Prostate gland (tissue), 2 donors: ENCODE measurements at places on chromosomes 16 and 17.

DNA sequence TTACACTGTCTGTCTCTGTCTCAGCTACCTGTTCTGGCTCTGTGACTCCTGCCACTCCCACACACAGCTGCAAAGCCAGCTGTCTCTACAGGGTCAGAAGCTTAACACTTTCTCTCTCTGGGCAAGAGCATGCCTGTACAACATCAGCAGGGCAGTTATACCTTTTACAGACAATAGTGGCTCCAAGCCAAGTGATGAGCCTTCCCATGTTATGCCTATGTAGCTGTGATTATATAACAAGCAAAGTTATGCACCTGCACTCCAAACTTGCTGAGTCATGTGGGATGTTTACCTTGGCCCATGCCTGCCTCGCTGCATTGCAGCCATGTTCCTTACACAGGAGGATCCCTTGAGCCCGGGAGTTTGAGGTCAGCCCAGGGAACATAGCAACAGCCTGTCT lies 31.8 kb upstream of the APPBP2 start:
- DNase-seq: no peak

- no peak for DNase-seq
Measured at GRCh38 chr17:77961741-77962140, 3.2 kb downstream of the TNRC6C start.

- DNase-seq: peak; percentile 7
Measured at GRCh38 chr17:1413281-1413791, 13.3 kb upstream of the YWHAE start.

GRCh38 chr17:34556384-34556783 lies 23.0 kb upstream of the TMEM132E start:
- no peak for DNase-seq

GRCh38 chr16:87636050-87636684 lies 33.9 kb downstream of the JPH3 start:
- DNase-seq: peak; percentile 47

- DNase-seq: no peak
Measured at GRCh38 chr17:5888811-5889210, 181.4 kb upstream of the WSCD1 start.

GRCh38 chr16:56848955-56849689 lies 15.9 kb upstream of the SLC12A3 start:
- DNase-seq: no peak

GRCh38 chr17:72588961-72589360 lies 468.1 kb downstream of the SOX9 start:
- DNase-seq: peak; percentile 47

DNA sequence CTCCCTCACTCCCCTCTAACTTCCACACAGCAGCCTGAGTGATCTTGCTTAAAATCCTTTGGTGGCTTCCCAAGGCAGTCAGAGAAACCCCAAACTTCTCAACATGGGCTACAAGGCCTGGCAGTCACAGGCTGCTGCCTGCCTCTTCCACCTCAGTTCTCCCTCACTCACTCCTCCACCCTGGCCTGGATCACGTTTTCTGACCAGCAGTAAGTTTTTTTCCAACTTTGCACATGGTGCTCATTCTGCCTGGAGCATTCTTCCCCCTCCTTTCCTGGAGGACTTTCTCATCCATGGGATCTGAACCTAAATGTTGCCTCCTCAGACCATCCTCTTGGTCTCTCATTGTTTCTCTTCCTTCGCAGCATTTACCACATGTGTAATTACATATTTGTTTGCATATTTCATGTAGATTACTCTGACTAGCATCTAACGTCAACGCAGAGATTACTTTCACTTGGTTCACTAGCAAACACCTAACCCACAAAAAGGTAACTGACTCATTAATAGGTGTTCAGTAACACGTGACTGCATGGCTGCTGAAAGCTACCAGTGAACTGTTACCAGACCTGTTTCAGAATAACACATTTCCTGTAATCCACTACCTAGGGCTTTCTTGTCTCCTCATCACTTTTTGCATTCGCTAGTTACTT lies 17.1 kb downstream of the GNA13 start:
- no peak for DNase-seq

DNA sequence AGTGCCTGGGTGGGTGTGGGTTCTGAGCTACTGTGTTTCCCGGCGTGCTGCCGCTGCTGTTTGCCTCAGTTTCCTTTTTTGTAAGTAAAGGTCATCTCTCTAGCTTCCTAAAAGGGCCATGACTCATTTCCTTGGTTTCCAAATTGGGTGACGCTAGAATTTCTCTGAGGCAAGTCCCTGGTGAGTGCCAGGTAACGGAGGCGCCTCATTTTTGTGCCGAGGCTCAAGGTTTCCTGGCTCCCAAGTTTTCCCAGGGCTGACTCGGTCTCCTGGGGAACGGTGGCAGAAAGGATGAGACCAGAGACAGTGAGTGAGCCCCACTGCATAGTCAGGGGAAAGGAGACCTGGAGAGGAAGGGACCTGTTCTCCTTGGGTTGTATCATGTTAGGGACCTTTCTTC lies 20.3 kb downstream of the MSI2 start:
- DNase-seq: no peak

DNA sequence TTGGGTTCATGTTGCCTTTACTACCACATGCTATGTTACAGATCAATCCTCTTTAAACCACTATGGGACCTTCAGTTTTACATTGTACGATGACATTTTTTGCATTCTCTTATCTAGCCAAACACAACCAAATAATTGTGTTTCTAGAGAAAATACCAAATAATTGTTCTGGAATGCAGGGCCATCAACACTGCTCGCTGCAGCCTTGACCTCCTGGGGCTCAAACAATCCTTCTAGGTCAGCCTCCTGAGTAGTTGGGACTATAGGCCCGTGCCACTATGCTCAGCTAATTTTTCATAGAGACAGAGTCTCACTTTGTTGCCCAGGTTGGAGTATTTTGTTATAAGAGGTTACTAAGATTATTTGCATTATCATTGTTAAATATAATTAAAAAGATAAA lies 237.5 kb upstream of the PMFBP1 start:
- no peak for DNase-seq

- no peak for DNase-seq
Measured at GRCh38 chr17:50332196-50332595, 13.7 kb upstream of the XYLT2 start.

- no peak for DNase-seq
Measured at GRCh38 chr17:37791447-37792399, 46.9 kb upstream of the HNF1B start.

DNA sequence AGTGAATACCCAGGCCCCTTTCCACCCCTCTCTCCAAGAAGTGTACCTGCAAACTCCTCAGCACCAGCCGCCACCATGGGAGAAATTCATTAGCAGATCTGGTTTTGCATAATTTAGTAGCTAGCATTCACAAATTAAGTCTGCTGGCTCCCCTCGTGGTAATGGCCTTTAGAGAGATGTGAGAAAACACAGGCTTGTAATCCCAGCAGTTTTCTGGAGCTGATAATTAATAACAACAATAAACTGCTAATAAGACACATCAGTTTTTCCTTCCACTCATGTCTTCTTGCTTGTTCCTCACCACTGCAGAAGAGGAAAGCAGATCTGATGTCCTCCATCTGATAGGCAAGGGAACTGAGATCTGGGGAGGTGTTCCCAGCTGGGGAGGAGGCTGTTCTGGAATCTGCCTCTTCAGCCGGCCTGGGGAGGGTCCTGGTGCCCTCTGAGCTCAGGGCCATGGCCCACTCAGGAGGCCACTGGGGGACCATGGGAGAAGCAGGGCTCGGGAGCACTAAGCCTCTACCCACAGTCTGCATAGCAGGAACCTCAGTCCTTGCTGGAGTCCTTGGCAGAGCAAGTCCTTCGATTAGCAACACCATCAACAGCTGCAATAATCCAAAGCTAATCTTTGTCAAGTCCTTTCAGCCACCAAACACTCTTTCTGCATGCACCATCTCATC lies 74.2 kb upstream of the DNAJA2 start:
- DNase-seq: no peak

- no peak for DNase-seq
Measured at GRCh38 chr16:89495121-89495520, 4.8 kb upstream of the ANKRD11 start.

- no peak for DNase-seq
Measured at GRCh38 chr17:64515829-64516228, 9.1 kb downstream of the CEP95 start.

DNA sequence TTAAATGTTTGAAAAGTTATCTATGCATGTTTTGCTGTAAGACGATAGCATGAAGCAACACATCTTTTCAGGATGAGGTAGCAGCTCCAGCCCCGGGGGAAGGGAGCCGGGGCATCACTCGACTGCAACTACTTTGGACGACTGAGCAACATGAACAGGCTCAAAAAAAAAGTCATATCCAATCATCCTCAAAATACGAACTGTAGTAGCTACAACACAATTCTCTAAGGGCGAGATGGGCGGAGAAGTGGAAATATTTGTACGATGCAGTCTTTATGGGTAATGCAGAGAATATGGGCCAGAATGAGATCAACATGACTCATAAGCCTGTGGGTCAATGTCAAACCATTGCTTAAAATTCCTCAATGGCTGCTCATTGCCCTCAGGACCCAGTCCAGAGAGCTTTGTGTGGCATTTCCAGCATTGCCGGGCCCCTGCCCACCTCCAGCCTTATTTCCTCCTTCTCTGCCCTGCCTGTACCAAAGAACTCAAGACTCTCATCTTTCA lies 17.7 kb upstream of the SMURF2 start:
- DNase-seq: no peak

- no peak for DNase-seq
Measured at GRCh38 chr16:8569650-8570346, 20.5 kb downstream of the TMEM114 start.

GRCh38 chr16:70552675-70553074 lies 29.1 kb downstream of the SF3B3 start:
- DNase-seq: no peak

GRCh38 chr16:81444448-81445121 lies at the start of gene CMIP:
Gene CMIP (plus strand): TSS chr16:81444808.
- DNase-seq: peak; percentile 78

- DNase-seq: no peak
Measured at GRCh38 chr16:26765087-26765486, 301.6 kb upstream of the C16orf82 start.

- no peak for DNase-seq
Measured at GRCh38 chr17:45130681-45131615, 1.4 kb downstream of the PLCD3 start.

DNA sequence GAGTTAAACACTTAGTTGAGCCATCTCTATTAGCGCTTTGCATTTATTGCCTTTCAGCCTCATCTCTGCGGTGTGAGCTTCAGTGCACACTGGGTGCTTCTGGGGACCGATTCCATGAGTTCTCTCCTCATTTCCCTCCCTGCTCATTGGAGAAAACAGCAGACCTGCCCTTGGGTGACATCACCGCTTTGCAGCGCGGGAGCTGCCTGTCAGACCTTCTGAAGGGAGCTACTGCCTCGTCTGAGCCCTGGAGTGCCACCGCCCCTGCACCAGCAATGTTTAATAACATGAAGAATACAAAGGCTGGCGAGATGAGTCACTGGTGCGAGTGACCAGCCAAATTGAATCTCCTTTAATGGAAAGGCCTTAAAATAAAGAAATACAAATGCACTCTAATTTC lies 30.2 kb upstream of the CPPED1 start:
- no peak for DNase-seq

GRCh38 chr17:7293816-7294613 lies 424 bp downstream of the YBX2 start:
- no peak for DNase-seq

DNA sequence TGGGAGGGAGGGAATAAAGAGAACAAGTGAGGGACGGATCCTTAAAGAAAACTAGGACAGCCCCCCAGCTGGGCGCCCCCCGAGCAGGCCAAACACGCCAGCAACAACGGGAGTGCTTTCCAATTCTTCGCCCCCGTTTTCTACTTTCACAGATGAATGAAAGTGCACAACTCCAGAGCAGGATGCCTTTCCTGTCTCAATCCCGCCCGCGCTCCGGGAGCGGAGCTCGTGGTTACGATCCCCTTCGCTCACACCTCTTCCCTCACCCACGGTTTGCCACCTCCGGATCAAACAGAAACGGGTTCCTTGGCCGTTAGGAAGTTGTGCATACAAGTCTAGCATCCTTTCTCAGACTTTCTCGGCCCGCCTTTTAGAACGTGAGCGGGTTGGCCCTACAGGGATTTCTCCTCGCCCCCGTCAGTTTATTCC lies 680 bp downstream of the SKA2 start:
- DNase-seq: peak; percentile 39

- DNase-seq: no peak
Measured at GRCh38 chr16:49857423-49858181, 1.7 kb upstream of the ZNF423 start.

DNA sequence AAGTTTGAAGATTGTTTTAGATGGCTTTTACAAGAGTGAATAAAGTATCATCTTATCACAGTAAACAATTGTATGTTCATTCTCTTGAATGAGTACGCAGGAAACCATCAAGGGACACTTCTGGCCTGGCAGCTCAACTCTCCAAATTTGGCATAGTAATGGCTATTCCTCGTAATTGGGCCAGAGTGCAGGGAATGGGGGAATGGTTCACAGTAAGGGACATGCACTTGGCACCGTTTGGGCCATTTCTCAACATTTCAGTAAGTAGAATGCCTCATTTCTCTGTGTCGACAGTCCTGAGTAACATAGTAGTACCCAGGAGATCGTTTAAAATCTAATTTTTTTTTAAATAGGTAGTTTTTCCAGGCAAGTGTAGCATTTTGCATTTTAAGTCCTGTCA lies 309.6 kb downstream of the KCNJ2 start:
- no peak for DNase-seq

GRCh38 chr16:57803134-57803990 lies 1.1 kb upstream of the KIFC3 start:
- DNase-seq: no peak

DNA sequence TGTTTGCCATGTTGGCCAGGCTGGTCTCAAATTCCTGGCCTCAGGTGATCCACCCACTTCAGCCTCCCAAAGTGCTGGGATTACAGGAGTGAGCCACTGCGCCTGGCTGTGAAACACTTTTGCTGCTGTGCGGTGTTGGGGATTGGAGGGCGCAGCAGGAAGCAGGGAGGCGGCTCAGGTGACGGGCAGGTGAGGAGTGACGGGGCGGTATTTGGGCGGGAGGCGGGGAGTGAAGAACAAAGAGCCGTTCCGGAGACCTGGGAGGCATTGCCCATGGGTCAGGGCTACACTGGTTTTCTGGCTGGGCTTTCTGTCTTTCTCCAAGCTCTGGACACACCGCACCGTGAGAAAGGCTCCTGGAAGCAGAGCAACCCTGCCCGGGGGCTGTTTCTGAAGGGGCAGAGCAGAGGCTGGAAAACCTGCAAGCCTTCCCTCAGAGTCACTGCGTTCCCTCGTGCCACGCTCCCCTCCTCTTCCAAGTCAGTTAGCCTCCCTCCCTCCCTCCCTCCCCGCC lies 22.1 kb downstream of the CRISPLD2 start:
- DNase-seq: peak; percentile 87

- DNase-seq: no peak
Measured at GRCh38 chr16:30011714-30012504, 1.1 kb upstream of the DOC2A start.

- DNase-seq: no peak
Measured at GRCh38 chr16:56120447-56121155, 70.7 kb upstream of the GNAO1 start.
